ENCODE measurements at places on chromosomes 7 and 10.

DNA sequence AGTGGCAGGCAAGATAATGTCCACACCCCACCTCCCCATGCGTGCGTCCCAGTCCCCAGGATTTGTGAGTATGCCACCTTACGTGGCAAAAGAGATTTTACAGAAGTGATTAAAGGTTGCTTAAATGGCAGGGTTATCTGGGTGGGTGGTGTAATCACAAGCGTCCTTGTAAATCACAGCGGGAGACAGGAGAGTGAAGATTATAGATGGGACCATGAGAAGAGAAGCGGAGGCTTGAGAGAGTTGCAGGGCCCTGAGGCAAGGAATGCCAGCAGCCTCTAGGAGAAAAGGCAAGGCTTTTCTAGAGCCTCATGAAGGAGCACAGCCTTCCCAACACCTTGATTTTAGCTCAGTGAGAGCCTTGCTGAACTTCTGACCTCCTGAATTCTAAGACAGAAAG, 10.2 kb downstream of the ZRANB1 start:
- DNase-seq: no peak

- no peak for DNase-seq
Measured at GRCh38 chr7:159117366-159118196, 27.1 kb downstream of the VIPR2 start.

GRCh38 chr10:92897916-92898315, 49.6 kb downstream of the EXOC6 start:
- no peak for DNase-seq

DNA sequence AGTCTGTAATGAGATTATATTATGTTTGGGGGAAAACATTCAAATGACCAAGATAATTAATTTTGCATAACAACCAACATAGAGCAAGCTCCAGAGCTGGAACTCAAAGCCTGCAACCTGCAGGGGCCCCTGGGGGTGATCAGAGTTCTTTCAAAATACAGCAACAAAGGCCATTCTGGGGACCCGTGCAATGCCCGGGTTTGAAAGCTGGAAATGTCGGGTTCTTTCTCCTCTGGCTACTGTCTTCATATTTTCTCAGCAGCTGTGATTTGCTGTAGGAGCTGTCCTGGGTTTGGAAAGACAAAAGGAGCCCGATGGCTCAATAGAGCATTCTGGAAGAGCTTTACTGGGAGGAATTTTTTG, 30.8 kb upstream of the CARD11 start:
- DNase-seq: no peak

- DNase-seq: no peak
Measured at GRCh38 chr7:11006291-11006690, 32.6 kb downstream of the PHF14 start.

DNA sequence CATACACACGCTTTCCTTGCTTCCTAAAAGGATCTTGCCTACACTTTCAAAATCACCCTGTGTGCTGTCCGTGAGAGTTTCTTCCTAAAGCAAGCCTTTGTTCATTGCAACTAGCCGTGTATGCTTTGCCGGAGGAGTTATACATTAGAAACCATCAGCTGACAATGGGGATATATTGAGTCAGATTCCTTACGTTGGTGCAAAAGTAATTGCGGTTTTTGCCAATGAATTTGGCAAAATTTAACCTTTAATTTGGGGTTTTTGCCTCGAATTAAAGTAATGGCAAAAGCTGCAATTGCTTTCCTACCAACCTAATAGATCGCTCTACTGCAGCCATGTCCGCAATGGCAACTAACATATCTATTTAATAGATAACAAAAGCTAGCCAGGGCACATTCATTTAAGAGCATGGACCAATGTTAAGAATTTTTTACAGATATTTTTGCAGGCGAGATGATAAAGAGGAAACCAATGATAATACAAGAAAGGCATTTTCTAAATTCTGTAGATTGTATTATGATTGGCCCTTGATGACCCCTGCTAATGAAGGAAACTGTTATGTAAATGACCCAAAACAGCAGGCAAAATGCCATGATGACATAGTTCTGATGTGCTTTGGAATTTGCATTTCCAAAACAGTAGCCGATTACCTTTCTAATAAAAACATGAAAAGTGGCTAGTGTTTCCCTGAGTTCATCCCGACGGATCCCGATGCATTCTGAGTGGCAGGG, 184.8 kb upstream of the NRP1 start:
- DNase-seq: no peak

- DNase-seq: no peak
Measured at GRCh38 chr7:17234398-17235031, 63.9 kb upstream of the AHR start.

GRCh38 chr10:17805330-17805729, 3.8 kb upstream of the MRC1 start:
- no peak for DNase-seq

- DNase-seq: no peak
Measured at GRCh38 chr7:155426543-155427410, 31.2 kb upstream of the EN2 start.

GRCh38 chr7:92737706-92738105, 98.7 kb downstream of the CDK6 start:
- no peak for DNase-seq

DNA sequence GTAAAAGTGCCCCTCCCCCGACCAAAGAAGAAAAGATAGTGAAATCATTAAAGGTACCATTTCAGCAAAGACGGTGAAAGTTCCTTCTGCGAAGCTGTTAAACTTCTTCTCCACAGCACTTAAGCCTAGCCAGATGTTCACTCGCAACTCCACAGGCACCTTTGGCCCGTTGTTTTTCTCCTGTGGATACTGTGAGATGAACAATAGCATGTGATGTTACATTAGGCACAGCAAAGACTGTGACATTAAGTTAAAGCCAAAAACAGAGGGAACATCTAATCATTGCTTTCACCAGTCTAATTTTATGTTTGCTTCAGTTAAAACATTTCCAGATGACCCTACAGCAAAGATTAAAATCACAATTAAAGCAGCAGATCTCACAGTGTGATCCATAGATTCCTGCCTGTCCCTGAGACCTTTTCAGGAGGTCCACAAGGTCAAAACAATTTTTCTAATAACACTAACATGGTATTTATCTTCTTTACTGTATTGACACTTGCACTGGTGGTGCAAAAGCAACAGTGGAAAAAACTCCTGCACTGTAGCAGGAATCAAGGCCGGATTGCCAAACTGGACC, 112.5 kb downstream of the MYOF start:
- DNase-seq: no peak

GRCh38 chr7:44325811-44326241, 432 bp upstream of the CAMK2B start:
- no peak for DNase-seq

DNA sequence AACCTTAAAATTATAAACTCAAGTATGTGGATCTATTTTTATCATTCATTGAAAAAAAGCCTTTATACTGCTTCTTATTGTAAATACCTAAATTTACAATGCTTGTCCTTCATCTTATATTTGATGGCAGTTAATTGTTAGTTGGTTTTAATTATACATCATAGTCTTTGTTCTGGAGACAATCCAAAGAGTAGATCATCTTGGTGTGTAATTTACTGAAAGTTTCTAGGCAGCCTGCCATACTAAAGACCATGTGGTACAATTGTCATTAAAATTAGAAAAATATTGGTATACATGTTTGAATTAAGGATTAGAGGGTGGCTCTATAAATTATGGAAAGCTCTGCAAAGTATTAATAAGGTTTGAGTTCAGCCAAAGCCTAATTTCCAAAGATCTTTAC, 231.4 kb downstream of the KCND2 start:
- DNase-seq: no peak

- no peak for DNase-seq
Measured at GRCh38 chr7:25075459-25075858, 49.6 kb downstream of the CYCS start.

DNA sequence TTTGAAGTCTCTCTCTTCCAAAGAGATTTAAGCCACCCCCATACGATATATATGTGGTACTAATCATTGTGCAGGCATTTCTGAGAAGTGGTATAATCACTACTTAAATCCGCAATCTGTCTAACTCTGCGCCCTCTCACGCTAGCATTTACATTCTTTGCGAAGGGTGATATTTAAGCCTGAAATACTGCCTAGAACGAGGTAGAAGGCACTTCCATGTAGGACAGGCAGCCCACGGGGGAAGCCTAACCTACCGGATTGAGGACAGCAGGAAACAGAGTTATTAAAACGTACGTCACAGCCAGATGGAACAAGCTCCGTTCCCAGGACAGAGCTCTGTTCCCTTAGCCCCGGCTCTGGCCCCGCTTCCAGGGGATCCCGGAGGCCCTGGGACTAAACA, 59.3 kb upstream of the ECHDC3 start:
- no peak for DNase-seq

DNA sequence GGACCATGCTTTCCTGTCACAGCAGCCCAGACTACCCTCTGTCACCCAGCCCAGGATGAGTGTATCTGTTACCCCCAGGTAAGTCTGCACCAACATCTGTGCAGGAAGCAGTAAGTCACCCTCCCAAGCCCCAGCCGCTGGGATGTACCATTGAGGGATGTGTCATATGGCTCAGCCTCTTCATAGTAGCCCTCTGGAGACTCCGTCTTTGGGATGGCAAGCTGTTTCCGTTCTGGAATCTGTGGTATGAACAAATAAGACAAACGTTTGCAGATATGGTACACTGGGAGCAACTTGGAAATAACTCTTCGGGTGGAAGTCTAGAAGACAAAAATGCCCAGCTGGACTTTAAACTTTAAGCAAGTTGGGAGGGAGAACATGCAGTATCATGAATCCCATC, 81.3 kb downstream of the AFAP1L2 start:
- no peak for DNase-seq

DNA sequence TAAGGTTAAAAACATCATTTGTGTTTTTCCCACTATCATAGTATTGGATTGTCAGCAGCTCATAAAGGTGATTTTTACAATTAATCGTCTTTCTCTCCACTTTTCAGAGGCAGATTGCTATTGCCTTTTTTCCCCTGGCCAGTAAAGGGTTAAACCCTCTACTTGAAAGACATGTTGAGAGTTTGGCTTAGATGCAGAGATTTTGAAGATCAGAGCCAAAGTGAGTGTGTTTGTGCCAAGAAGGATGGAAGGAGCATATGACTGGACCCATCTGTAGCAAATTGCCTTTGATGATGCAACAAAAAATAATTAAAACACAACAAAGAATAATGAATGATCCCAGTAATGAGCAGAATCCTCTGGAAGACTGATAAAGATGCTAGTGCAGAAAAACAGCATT, 373.1 kb downstream of the MALRD1 start:
- DNase-seq: no peak

- no peak for DNase-seq
Measured at GRCh38 chr10:52454491-52454890, 140.4 kb downstream of the DKK1 start.

- no peak for DNase-seq
Measured at GRCh38 chr10:34687434-34688210, 127.5 kb downstream of the PARD3 start.

DNA sequence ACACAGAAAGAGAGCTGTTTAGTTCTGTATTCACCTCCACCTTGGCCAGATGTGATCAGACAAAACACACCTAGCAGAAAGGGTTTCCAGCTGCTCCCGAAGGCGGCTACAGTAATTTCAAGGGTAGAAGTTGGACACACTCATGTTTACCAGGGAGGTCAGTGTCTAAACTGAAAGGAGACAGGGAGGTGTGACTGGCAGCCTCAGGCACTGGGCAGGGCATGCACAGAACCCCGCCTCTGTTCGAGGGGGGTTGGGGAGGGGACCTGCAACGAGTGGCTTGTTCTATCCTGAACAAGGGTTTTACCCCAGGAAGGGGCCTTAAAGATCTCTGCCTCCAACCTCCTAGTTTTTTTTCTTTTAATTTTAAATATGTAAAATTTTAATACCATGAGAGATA, 49.6 kb downstream of the BPGM start:
- no peak for DNase-seq

GRCh38 chr7:55520426-55521140, 51.7 kb downstream of the VOPP1 start:
- DNase-seq: no peak

- no peak for DNase-seq
Measured at GRCh38 chr7:73304071-73304470, 4.6 kb downstream of the NSUN5 start.

DNA sequence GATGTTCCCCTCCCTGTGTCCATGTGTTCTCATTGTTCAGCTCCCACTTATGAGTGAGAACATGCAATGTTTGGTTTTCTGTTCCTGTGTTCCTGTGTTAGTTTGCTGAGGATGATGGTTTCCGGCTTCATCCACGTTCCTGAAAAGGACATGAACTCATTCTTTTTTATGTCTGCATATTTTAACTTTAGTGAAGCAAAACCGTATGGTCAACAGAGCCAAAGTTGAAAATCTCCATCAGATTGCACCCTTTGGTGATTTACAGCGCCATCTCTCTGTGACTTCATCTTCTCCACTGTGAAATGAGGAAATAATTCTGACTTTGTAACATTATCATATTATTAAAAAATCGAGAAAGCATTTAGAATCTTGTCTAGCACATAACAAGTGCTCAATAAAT, 132.3 kb upstream of the PLXDC2 start:
- DNase-seq: no peak

DNA sequence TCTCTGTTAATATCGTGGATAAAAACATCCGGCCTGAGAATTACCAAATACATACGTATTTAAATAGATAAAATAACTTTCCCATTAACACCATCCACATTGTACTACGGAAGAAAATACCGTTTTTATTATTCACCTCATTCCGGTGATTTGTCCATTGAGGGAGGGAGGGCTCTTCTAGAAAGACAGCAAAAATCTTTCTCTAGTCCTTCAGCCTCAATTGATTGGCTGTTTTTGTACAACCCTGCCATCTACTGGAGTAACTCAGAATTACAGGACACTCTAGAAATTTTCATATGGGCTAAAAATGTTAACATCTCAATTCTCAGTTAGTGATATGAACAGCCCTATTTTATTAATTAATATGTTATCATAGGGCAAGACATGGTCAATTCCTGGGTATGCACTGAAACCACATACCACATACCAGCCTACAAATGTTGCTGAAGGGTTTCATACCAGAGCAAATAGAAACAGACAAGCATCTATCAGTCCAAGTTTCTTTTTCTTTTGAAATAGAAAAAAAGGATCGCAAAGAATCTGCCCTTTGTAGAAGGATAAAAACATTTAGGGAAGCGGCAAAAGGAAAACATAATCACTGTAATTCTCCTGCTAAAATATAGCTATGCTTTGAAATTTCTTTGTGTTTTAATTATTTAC, 55.8 kb upstream of the CDCA7L start:
- peak; percentile 61 for DNase-seq

DNA sequence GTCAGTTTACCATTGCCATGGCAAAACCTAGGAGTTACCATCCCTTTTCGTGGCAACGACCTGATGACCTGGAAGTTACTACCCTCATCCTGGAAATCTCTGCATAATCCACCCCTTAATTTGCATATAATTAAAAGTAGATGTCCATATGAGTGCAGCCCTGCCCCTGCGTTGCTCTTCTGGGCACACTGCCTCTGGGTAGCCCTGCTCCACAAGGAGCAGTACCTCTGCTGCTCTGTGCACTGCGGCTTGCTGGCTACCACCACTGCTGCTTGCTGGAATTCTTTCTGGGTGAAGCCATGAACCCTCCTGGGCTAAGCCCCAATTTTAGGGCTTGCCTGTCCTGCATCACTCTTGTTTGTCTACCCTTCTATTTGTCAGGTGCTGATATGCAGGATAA, 12.5 kb downstream of the CYP17A1 start:
- no peak for DNase-seq

- no peak for DNase-seq
Measured at GRCh38 chr10:70335246-70335613, 47.2 kb downstream of the LRRC20 start.

GRCh38 chr10:23001901-23002516, 74.2 kb downstream of the ARMC3 start:
- no peak for DNase-seq

- no peak for DNase-seq
Measured at GRCh38 chr7:25218191-25218590, 10.1 kb downstream of the NPVF start.

Data from keratinocyte (primary cell).